ENCODE measurements at places on chromosomes 4 and X.

DNA sequence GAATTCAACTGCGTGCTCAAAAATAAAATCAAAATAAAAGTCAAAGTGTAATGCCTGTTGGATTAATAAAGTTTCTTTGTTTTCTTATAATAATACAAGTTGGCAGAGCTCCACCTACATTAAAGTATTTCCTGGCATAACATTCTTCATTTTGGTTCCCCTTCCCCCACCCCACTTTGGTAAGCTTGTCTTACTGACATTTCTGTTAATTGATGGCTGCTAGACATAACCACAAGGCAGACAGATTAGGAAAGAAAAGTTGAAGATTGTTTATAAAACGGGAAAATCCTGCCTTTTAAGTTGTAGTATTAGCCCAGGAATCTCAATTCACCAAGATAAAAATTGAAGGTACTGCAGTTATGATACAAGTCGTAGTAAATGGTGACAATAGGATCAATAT is 246.5 kb upstream of the RPS6KA3 start:
- DNase-seq, result no peak

GRCh38 chr4:55553441-55554201 is 6.9 kb upstream of the CLOCK start:
- DNase-seq, result no peak

GRCh38 chr4:8919651-8920288 is 48.1 kb upstream of the HMX1 start:
- no peak for DNase-seq

DNA sequence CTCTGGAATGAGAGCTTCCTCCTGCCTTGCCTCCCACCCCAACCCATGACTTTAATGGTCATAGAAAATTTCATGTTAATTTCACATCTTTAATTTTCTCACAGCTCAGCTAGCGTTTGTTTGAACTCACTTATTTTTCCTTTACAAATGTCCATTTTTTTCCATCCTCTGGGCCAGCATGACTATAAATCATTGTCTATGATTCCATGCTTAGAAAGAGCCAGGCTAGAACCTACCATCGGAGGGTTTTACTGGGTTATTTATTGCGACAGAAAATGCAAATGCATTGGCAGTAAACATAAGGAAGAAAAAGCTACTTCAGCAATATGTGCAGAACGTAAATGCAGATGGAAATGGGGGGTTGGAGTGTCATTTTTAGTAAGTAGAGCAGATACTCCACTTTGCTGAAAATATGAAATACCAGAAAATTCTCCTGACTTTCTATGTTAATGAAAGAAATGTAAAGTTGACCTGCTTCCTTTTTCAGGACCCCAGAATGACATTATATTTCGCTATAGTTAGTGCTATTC is 37.1 kb downstream of the LGI2 start:
- DNase-seq, result no peak

GRCh38 chrX:9003041-9003440 is 30.9 kb downstream of the FAM9B start:
- no peak for DNase-seq

GRCh38 chrX:69995362-69996112 is 54.2 kb downstream of the AWAT2 start:
- no peak for DNase-seq

- no peak for DNase-seq
Observed at GRCh38 chr4:5399790-5400421, 308.5 kb downstream of the EVC2 start.

- peak; percentile 71 for DNase-seq
Observed at GRCh38 chrX:153970357-153971123, 1.1 kb downstream of the HCFC1 start.

- DNase-seq, result no peak
Observed at GRCh38 chr4:95421869-95422268, 126.9 kb downstream of the UNC5C start.

Data from GM13977 (cell line).